NCI-H345 (cell line): ENCODE measurements at places on chromosomes 13 and 19.

GRCh38 chr19:1076046-1076386, 9.0 kb downstream of the ARHGAP45 start:
- no peak for DNase-seq

DNA sequence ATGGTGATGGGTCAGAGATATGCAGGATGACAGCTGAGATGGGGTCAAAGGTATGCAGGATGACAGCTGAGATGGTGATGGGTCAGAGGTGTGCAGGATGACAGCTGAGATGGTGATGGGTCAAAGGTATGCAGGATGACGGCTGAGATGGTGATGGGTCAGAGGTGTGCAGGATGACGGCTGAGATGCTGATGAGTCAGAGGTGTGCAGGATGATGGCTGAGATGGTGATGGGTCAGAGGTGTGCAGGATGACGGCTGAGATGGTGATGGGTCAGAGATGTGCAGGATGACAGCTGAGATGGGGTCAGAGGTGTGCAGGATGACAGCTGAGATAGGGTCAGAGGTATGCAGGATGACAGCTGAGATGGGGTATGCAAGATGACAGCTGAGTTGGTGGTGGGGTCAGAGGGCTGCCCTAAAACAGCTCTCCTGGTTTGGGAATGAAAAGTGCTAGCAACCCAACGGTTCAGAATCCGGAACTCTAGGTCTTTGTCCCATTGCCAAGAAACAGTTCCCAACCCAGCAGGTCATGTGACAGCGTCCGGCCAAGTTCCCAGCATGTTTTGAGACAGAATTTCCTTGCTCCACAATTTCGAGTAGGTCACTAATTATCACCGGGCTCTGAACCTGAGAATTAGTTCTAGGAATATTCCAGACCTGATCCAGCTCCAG, 3.2 kb downstream of the SELENOW start:
- no peak for DNase-seq

GRCh38 chr13:105672881-105673280, 862.6 kb downstream of the EFNB2 start:
- no peak for DNase-seq

DNA sequence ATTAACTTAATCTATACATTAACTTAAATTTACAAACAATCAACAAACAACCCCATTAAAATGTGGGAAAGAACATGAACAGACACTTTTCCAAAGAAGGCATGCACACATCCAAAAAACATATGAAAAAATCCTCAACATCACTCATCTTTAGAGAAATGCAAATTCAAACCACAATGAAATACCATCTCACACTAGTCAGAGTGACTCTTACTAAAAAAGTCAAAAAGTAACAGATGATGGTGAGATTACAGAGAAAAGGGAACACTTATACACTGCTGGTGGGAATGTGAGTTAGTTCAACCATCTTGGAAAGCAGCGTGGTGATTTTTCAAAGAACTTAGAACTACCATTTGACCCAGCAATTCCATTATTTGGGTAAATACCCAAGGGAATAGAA, 759.2 kb upstream of the SLITRK1 start:
- no peak for DNase-seq

GRCh38 chr13:42279080-42279479, 7.1 kb downstream of the AKAP11 start:
- no peak for DNase-seq

- DNase-seq: no peak
Measured at GRCh38 chr13:23087880-23088279, 92.9 kb upstream of the SGCG start.

DNA sequence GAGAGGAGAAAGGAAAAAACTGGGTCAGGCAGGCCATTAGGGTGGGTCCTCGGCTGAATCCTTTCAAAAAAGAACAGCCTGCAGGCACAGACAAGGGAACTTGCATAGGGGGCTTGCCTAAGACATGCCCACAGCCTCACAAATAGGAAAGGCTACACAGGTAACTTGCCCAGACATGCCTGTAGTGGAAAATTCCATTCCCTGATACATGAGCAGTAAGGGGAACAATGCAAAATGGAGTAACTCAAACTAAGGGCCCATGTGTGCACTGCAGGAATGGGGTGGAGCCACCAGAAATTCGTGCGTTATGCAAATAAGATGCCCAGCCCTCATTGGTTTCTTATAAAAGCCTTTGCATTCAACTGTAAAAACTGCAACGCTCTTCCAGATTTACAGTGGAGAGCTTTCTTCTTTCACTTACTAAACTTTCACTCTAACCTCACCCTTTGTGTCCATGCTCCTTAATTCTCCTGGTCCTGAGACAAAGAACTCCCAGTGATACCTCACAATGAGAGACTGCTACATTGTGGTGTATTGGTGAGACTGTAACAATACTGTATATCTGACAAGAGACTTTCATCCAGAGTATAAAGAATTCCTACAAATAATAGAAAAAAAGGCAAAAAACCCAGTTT, 59.5 kb upstream of the SLITRK1 start:
- DNase-seq: no peak

- no peak for DNase-seq
Measured at GRCh38 chr13:79668201-79668752, 187.3 kb downstream of the NDFIP2 start.

DNA sequence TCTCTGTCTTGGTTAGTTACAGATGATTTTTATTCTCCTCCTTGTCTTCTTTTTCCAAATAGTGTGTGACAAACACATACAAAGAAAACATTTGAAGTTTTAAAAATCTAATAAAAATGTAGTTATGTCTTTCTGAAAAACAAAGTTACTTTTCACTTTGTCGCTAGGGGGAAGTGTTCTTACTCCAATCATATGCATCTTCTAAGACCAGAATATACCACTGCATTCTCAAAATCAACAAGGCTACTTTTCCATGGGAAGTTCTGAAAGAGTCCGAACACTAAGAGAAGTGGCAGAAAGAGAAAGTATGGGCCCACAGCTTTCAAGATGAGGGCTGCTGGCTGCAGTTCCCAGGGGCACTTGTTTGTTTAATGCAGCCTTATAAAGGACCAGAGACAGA, 208.9 kb downstream of the DCT start:
- no peak for DNase-seq

GRCh38 chr19:8635422-8635821, 5.0 kb downstream of the NFILZ start:
- no peak for DNase-seq

DNA sequence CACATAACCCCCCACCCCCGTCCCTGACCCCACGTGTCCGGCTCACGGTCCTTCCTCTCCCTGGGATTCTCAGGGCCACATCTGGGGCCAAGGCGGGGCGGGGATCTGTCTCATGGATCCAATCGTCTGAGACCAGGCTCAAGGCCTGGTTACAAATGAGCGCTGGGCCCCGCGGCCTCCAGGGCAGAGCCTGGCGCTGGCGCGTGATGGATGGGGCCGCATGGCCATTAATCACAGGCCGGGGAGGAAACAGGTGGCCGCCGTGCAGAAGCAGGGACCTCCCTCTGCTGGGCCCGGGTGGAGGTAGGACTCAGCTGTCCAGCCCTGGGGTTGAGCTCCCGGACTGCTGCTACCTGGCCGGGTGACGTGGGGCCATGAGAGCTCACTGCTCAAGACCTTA, 5.8 kb upstream of the TLE5 start:
- no peak for DNase-seq

DNA sequence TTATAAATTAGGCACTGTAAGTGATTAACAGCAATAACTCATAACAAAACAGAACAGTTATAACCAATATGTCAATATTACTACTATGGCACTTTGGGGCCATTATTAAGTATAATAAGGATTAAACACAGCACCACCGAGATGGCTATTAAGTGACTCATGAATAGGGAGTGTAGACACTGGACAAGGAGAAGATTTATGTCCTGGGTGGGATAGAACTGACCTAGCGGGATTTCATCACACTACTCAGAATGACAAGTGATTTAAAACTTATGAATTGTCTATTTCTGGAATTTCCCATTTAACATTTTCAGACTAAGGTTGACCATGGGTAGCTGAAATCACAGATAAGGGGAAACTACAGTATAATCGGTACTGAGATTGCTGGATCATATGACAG, 79.0 kb upstream of the SLC7A1 start:
- DNase-seq: no peak

- no peak for DNase-seq
Measured at GRCh38 chr13:25153736-25154135, 18.4 kb downstream of the AMER2 start.

- no peak for DNase-seq
Measured at GRCh38 chr19:33211794-33212435, 13.7 kb downstream of the SLC7A10 start.

GRCh38 chr13:97069050-97069815, 75.0 kb upstream of the OXGR1 start:
- DNase-seq: no peak

GRCh38 chr13:77353995-77354394, 27.1 kb upstream of the MYCBP2 start:
- DNase-seq: no peak

DNA sequence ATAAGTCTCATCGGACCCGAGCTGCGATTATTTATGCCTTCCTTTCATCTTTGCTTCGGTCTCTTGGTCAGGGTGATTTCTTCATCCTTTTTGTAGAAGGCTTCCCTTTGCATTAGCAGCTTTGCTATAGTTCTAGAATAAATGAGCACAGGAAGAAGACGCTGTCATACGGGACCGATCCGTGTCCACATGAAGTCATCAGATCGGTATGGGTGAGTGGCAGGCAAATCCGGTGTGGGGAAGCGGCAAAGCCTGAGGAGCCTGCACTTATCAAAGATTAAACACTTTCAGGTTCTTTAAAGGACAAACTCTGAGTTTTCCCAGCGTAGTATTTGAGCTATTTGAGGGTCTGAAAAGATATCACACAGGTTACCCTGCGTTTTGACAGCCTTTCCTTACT, 119.3 kb downstream of the IRS2 start:
- DNase-seq: no peak

- no peak for DNase-seq
Measured at GRCh38 chr19:15187026-15188007, 13.5 kb downstream of the NOTCH3 start.

DNA sequence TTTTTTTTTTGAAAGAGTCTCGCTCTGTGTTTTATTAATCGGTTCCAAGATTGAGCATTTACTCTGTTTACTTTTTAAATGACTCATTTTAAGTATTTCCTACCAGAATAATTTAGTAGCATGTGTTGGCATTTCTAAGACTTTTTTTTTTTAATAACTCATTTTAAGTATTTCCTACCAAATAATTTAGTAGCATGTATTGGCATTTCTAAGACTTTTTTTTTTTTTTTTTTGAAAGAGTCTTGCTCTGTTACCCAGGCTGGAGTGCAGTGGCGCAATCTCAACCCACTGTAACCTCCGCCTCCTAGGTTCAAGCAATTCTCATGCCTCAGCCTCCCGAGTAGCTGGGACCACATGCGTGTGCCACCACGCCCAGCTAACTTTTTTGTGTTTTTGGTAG, 13.1 kb downstream of the SETDB2 start:
- no peak for DNase-seq

- no peak for DNase-seq
Measured at GRCh38 chr13:52051400-52051799, 26.9 kb downstream of the UTP14C start.

DNA sequence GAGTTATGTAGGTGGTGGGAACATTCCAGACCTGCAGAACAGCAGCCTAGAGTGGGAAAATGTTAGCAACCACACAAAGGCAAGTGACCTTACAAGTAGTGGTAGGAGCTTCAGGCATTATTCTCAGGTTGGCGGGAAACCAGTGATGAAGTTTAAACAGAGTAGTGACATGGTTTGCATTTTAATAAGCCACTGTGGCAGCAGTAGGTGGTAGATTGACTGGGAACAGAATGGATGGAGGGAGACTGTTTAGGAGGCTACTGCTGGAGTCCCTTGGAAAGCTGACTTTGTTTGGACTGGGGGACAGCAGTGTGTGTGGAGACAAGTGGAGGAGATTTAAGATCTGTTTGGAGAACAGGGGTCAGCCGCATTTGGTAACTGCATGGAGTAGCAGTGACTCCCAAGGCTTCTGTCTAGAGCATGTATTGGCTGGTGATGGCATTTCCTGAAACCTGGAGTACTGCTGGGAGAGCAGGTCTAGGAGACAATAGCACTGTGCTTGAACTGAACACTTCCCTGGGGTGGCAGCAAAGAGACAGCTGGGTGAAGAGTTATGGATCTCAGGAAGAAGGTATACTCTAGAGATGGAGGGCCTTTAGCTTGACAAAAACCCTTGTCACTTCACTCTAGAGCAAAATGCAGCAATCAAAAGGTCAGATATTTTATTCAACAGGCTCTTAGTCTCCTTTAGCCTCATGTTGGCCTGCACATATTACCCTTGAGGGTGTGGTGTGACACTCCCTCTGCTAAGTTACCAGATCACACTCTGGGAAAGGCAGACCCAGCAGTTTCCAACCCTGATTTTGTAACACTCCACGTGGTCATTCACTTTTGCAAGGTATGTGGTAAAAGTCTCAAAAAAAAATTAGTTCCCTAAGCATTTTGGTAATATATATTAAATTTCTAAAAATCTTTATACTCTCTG, 70.3 kb downstream of the DHRS12 start:
- DNase-seq: no peak

DNA sequence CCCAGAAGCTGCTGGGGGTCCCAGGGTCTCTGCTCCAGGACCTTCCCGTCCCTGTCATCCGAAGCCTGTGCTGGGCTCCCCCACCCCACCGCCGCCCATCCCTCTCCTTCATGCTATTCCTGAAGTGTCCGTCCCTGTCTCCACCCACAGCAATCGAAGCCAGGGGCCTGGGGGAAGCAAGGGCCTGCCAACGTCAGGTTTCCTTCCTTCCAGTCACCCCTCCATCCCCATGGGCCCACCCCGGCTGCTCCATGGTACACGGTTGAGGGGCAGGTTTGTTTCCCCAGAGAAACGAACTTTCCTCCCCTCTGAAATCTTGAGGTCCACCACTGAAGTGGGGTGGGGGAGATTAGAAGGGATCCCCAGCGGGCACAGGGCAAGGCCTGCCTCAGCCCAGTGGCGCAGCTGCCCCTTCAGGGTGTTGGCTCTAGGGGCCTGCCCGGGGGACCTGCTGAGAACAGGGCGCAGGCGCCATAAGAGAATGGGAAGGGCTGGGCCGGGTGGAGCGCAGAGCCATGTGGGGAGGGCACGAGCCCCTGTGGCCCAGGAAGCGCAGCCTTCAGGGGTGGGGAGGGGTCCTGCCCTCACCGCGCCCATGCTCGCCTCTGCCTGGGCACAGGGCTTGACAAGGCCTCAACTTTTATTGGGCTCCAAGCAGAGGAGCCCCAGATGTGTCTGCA, 16.1 kb downstream of the CEBPG start:
- DNase-seq: no peak

- no peak for DNase-seq
Measured at GRCh38 chr19:11265785-11266236, 3.5 kb upstream of the DOCK6 start.
